Right renal cortex interstitium (tissue), 3 donors: ENCODE measurements at places on chromosomes 7 and 10. TPM values are rescaled to one million over a fixed set of nuclear protein-coding genes. Genes with fewer than 3 reads are reported as not detected.

DNA sequence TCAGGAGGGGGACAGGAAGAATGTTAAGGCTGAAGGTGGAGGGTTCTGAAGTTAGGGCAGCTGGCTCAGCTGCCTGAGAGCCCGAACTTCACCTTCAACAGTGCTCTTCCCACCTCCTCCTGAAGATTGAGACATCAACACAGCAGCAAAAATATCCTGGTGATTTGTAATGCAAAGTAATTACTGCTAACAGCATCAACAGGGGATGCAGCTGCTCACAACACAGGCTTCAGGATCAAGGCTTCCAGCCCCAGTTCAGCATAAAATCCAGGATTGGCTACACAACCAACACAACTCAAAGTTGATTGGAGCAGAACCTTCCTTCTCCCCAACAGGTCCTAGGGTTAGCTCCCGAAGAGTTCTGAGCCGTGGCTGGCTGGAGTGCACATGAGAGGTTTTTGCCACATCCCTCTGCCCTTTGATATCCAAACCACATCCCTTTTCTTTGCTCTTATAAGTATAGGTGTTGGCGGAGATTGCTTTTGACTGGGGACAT lies 242.4 kb downstream of the KIAA1217 start:
- no peak for DNase-seq

GRCh38 chr10:42650374-42650773 lies 12.0 kb upstream of the ZNF33B start:
- DNase-seq, result no peak

- DNase-seq, result no peak
These were observed at the start of gene PIP4K2A for GRCh38 chr10:22714479-22715289. Gene PIP4K2A (minus strand): TSS chr10:22714578. CDS start chr10:22714326, 252 bp downstream.

AKR1C4 gene
- not detected for polyA plus RNA-seq

DNA sequence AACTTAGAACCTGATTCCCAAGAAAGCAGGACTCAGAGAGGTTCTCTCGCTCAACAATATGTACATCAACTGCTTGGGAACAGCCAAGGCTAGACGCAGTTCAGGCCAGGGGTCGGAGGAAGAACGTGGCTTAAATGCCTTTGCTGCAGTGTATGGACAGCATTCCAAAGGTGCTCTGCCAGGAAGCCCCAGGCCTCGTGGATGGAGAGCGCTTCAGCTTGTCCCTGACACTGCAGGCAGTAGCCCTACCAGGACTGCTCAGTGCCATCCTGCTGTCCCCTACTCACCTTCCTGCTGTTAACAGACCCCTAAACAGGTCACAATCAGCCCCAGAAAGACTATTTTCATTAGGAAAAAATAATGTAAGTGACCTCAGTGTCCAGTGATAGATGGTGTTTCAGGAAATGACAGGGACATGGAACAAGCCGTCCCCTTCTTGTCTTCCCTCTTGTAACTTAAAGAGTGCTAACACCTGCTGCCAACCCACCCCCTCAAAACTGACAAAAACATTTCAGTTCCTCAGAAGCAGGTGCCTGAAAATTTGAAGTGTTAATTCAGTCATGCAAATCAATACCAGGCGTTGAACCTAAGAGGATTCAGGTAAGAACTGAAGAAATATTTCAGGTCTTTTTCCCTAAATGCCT lies 16.5 kb downstream of the CREB3L2 start:
- DNase-seq, result no peak

DNA sequence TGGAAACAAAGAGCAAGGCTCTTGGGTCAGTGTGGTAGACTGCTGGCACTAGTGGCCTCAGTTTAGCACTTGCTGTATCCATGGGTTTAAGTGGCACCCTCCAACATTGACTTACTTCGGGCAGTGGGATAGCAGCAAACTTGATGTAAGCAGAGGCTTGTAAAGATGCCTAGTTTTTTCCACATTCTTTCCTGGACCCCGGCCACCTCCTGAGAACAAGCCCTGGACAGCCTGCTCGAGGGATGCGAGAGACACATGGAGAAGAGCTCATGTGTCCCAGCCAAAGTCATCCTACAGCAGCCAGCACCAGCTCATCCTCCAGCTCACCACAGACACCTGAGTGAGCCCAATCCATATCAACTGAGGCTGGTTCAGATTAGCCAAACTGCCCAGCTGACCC lies 142.7 kb upstream of the PCBD1 start:
- DNase-seq, result no peak

NRG3 gene
- 12.6 TPM for polyA plus RNA-seq

ZNF804B gene
- 0.28 TPM for polyA plus RNA-seq

GRCh38 chr10:100872034-100872791 lies 40.5 kb upstream of the SLF2 start:
- no peak for DNase-seq

RPEL1 gene
- 0.18 TPM for polyA plus RNA-seq
